ENCODE measurements at places on chromosomes 1 and 21.
A peak's percentile ranks its signal among the peaks of the same experiment; 100 is the strongest.

DNA sequence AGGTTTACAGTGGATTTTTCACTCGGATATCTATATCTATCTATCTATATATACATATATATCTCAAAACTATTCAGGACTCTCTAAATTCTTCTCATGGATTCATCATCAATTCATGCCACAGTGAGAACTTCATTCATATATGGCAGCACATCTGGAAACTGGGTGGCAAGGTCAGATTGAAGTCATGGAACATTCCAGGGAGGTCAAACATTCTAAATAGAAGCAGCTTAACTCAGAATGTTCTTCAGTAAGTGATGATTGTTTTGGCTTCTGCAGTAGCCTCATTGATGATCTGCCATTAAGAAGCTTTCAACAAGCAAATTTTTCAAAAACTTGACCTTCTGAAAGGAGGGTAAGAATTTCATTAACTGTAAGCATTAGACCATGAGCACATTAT is 46.9 kb upstream of the ADAMTS1 start:
- DNase-seq, result no peak

GRCh38 chr21:14589855-14590563 is 43.9 kb upstream of the SAMSN1 start:
- DNase-seq, result no peak

DNA sequence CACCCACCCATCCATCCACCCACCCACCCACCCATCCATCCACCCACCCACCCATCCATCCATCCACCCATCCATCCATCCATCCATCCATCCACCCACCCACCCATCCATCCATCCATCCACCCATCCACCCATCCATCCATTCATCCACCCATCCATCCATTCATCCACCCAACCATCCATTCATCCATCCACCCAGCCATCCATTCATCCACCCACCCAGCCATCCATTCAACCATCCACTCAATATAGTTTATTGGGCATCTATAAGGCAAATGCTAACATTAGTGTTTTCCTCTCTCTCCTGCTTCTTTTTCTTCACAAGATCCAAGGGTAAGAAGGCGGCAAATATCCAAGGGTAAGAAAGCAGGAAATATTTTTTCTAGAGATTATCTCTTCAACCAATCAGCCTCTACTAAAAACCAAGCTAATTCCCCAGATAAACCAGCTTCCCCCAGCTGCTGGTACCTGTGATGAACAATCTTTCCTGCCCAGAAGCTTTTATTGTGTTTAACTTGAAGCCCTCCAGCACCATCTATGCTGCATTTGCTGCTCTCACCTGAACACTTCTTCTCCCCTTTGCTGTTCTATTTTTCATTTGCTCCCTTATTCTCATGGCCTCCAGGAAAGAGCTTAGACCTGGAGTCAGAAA is 22.6 kb upstream of the ATP2B4 start:
- no peak for DNase-seq

- peak; percentile 46 for DNase-seq
Observed at GRCh38 chr1:22976461-22977243, 4.0 kb upstream of the LACTBL1 start.

GRCh38 chr1:248165186-248165585 is 9.4 kb upstream of the OR2M2 start:
- DNase-seq, result no peak

DNA sequence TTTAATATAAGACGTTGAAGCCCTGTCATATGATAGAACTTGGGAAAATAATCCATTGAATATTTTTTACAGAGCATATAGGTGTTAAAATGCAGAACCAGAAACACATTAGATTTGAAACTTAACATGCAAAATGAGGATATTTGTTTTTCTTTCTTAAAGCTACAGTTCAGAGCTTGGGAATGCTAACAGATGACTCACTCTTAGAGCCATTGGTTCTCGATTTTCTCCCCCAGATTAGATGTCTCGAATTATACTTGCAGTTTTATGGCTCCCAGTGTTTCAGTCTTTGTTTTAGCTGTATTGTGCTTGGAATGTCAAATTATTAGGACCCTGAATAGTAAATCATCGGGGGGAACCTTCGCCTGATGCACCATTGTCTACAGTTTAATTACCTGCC is 575.7 kb upstream of the ZP4 start:
- no peak for DNase-seq

DNA sequence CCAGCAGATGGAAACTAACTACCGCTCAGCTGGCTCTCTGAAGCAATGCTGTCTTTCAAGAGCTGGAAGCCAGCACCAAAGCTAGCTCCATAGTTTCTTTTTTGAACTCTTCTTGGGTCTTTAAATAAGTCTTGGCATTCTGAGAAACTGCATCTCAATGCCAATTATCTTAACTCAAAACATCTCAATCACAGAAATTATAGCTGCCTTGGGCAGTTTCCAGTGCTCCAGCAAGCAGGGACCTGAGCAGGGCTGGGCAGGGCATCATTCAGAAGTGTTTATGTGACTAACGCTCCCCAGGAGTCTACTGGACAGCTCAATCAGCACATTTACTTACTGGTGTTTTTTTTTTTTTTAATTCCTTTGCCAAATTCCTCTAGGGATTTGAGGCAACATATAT is 18.3 kb upstream of the PADI4 start:
- no peak for DNase-seq

DNA sequence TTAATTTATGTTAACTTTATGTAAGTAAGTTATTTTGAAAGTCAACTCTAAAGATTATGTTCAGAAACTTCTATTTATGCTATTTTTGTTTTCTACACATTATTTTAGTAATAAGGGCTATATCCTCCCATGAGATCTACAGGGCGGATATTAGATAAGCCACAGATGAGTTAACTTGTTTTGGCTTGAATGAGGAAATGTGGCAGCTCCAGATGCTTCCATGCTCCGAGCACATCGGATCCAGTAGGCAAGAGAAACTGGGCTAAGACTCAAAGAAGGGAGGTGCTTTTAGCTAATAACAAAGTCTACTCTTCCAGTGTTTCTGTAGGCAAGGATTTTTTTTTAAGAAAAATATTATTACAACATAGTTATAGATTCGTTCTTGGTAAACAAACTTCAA is 20.0 kb upstream of the LAMC1 start:
- DNase-seq, result no peak

DNA sequence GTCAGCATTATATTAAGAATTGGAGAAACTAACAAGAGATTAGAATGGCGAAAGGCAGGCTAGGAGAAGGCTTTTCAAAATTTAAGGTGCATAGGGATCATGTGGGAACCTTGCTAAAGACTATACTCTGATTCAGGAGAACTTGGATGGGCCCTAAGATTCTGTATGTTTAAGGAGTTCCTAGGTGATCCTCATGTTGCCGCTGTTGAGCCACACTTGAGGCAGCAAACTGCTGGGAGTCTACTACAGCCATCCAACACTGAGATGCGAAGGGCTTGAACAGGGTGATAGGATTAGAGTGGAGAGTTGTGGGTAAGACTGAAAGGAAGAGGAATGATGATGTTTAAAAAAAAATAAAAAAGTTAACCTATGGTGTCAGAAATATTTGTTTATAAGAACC is 1013.2 kb downstream of the MRPL39 start:
- DNase-seq, result no peak

DNA sequence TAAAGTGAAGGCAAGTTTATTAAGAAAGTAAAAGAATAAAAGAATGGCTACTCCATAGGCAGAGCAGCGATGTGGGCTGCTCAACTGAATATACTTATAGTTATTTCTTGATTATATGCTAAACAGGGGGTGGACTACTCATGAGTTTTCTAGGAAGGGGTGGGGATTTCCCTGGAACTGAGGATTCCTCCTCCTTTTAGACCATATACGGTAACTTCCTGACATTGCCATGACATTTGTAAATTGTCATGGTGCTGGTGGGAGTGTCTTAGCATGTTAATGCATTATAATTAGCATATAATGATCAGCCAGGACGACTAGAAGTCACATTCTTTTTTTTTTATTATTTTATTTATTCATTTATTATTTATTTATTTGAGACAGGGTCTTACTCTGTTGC is 46.4 kb upstream of the BARHL2 start:
- no peak for DNase-seq

DNA sequence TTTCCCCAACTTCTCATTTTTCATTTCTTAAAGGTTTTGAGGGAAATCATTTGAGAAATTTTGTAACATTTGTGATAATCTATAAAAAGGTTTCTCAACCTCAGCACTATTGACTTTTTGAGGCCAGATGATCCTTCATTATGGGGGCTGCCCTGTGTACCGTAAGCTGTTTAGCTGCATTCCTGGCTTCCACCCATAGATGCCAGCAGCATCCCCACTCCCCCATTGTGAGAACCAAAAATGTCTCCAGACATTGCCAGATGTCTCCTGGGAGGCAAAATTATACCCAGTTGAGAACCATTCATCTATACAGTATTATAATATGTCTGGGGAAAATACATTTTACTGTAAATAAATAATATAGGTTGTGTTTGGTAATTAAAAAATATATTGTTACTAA is 146.0 kb downstream of the PBX1 start:
- DNase-seq, result no peak

DNA sequence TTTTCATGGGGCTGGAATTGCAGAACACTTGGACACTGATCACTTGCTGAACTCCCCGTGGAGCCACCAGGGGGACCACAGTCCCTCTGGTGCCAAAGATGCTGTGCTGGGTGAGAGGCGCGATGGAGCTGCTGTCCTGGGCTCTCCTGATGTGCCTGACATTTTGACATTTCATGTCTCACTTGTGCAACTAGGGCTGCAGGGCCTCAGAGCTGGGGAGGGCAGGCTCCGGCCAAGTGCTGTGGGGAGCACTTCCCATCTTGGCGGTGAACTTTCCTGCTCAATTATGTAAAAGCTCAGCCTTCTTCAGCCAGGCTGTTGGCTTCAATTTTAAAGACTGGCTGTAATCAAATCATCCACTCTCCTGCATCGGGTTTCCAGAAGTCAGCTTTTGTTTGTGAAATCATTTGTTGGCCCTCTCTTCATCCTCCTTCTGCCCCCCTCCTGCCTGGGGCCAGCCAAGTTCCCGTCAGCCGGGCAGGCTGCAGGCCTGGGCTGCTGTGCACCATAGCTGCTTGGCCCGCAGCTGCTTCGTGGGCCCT is 36.8 kb downstream of the KCNAB2 start:
- DNase-seq, result no peak

- DNase-seq, result no peak
Observed at GRCh38 chr1:247407180-247407616, 8.8 kb upstream of the NLRP3 start.

DNA sequence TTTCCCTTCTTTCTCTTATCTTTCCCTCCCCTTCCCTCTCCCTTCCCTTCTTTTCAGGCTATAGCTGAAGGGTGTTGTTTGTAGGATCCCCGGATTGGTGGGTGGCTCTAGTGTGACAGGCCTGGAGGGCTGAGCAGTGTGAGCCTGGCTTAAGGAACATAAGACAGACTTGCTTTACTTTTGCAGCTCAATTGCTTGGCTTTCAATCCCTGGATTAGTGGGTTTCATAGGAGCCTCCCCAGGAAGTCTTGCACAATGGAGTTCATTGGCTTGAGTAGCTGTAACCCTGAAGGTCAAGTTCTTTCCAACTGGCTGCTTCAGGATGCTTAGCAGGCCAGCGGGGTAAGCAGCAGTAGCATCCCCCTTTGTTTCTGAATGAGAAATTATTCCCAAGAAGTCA is 126.7 kb downstream of the CAMTA1 start:
- no peak for DNase-seq

DNA sequence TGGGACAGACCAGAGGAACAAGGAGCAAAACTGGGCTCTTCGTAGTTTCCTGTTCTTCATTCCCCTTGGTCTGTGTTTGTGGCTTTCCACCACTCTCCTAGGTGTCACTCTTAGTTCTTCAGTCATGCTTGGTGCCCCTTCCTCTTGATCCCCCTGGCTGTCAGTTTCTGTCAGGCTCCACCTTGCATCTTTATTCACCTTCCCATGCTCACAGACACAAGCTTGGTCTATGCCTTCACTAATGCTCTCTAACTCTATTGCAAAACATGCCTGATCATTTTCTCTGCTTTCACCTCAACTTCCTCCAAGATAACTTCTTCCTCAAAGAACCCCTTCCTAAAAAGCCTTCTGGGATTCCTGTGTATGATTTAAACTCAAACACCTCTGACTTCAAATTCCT is 122.9 kb downstream of the GLUL start:
- DNase-seq, result no peak

DNA sequence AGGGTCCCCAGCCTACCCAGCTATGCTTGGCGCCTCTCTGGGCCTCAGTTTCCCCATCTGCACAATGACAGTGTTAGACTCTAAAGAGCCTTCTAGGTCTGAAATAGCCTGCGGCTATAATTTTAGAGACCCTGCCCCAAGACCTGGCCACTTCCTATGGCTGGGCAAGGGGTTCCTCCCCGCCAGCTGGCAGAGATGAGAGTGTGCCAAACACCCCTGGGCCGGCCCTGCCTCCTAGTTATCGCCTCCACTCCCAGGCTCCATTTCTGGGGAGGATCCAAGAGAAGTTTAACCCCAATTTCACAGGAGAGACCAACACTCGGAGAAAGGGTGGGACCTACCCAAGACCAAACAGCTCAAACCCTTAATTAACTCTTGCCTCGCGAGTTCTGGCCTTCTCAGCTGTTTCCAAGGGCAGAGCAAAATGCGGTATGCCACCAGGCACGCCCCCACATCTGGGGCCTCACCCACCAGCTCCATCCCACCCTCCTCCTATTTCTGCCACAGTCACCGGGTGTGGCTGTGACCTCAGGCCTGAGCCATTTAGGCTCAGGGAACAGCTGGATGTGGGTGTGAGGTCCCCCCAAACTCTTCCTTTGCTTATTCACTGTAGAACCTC is 35.7 kb downstream of the TTC39A start:
- DNase-seq, result no peak

DNA sequence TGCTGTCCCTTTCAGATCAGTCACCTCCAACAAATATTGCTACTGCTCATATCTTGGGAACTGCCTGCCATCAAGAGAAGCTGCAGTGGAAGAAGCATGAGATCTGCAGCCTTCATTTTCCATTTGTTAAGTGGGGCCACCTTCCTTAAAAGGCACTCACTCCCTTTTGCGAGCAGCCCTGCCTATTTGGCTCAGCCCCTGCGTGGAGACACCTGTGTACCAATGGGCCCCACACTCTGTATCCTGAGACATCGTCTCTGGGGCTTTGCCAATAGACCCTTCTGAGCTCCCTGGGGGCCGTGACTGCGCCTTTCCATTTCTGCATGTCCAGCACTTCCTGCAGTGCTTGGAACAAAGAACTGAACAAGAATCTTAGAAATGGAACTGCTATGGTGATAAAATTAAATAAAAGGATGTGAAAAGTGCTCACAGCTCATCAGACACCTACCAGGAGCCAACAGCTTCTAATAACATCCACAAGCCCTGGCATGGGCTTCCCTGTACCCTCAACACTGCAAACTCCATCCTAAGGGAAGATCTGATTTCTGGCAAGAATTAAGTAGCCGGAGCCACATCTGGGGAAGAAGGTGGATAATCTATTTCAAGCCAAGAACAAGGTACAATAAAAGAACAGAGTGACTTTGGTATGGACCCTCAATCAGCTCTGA is 36.7 kb downstream of the PARP1 start:
- no peak for DNase-seq

- no peak for DNase-seq
Observed at GRCh38 chr1:119353836-119354235, 14.7 kb upstream of the HAO2 start.

- no peak for DNase-seq
Observed at GRCh38 chr1:157098519-157098918, 1.1 kb downstream of the ETV3L start.

- DNase-seq, result no peak
Observed at GRCh38 chr1:223006371-223006770, 136.7 kb downstream of the TLR5 start.

All from caudate nucleus (tissue), 63 donors.